Stimulated activated CD4-positive, alpha-beta T cell treated with anti-CD3 and anti-CD28 coated beads, Interleukin-12 subunit alpha, Interleukin-12 subunit beta, amount 100 ng/mL, for 48 hours (primary cell): ENCODE measurements at places on chromosomes 5 and 9.

GRCh38 chr5:143842920-143843319 lies 31.0 kb downstream of the HMHB1 start:
- no peak for DNase-seq

GRCh38 chr5:108801301-108801700 lies 53.6 kb downstream of the FER start:
- no peak for DNase-seq

GRCh38 chr9:80435591-80435990 lies 863.8 kb downstream of the TLE4 start:
- DNase-seq = no peak

- DNase-seq = no peak
Measured at GRCh38 chr5:139762615-139763170, 32.9 kb upstream of the PSD2 start.

- DNase-seq = no peak
Measured at GRCh38 chr5:83895860-83896259, 175.2 kb upstream of the HAPLN1 start.

GRCh38 chr5:170049713-170050112 lies 56.0 kb upstream of the FOXI1 start:
- DNase-seq = no peak

- no peak for DNase-seq
Measured at GRCh38 chr5:111447099-111447498, 65.2 kb downstream of the STARD4 start.

GRCh38 chr9:28547527-28547926 lies 974.2 kb upstream of the C9orf72 start:
- DNase-seq = no peak

- DNase-seq = no peak
Measured at GRCh38 chr5:178250263-178250662, 17.7 kb upstream of the PHYKPL start.

- DNase-seq = no peak
Measured at GRCh38 chr5:66717455-66718373, 121.5 kb downstream of the MAST4 start.
